GM12878 (cell line): ENCODE measurements at places on chromosomes 5 and 9.

GRCh38 chr5:160278343-160278742 lies 34.0 kb downstream of the CCNJL start:
- DNase-seq, result no peak

DNA sequence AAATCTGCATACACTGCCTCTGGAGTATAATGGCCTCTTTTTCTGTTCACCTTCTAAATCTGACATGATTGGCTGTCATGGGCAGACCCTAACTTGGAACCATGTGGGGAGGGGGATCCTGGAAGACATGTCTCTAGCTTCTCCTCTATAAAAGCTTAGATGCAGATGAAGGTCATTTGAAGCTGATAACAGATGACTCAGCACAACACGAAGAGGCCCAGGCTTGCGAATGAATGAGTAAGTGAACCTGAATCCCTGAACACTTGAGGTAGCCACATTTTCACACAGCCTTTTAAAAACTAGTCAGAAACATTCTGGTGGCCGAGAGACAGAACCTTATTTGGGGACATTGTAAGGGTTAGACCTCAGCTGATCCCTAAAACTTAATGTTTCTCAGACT lies 282.6 kb downstream of the ELAVL2 start:
- DNase-seq, result no peak

- no peak for DNase-seq
These were observed 182.8 kb downstream of the MCTP1 start for GRCh38 chr5:95102080-95102479.

- no peak for DNase-seq
These were observed 59.9 kb downstream of the TMEM252 start for GRCh38 chr9:68480807-68481206.

- DNase-seq, result no peak
These were observed 16.1 kb downstream of the IFNE start for GRCh38 chr9:21465859-21466518.

DNA sequence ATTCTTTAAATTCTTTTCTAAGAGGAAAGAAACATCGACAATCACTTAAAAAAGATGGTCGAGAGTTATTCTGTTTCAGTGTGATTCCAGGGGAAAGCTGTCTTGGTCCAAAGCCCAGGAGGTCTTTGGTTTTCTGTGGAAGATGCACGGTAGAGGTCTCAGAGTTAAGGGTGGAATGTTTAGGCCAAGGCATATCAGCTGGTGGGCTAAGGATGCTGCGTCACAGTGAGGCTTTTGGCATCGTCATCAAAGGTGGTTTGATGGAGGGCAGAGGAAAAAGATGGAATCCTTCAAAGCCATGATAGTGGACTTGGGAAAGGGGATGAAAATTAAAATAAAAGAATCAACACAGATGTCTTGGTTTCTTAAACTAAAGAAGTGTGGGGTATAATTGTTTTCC lies 137.3 kb upstream of the ANKH start:
- DNase-seq, result no peak

- no peak for DNase-seq
These were observed 53.3 kb upstream of the ZBED3 start for GRCh38 chr5:77140350-77140749.

GRCh38 chr9:121135642-121136041 lies 60.9 kb downstream of the CNTRL start:
- DNase-seq, result no peak

GRCh38 chr9:111481885-111482636 lies 2.1 kb downstream of the ECPAS start:
- no peak for DNase-seq

- DNase-seq, result no peak
These were observed 85.4 kb upstream of the MIER3 start for GRCh38 chr5:57037355-57037754.

- DNase-seq, result no peak
These were observed 116.5 kb downstream of the CPLANE1 start for GRCh38 chr5:37132646-37133045.

GRCh38 chr9:16010221-16010620 lies 457.4 kb downstream of the CCDC171 start:
- DNase-seq, result no peak

DNA sequence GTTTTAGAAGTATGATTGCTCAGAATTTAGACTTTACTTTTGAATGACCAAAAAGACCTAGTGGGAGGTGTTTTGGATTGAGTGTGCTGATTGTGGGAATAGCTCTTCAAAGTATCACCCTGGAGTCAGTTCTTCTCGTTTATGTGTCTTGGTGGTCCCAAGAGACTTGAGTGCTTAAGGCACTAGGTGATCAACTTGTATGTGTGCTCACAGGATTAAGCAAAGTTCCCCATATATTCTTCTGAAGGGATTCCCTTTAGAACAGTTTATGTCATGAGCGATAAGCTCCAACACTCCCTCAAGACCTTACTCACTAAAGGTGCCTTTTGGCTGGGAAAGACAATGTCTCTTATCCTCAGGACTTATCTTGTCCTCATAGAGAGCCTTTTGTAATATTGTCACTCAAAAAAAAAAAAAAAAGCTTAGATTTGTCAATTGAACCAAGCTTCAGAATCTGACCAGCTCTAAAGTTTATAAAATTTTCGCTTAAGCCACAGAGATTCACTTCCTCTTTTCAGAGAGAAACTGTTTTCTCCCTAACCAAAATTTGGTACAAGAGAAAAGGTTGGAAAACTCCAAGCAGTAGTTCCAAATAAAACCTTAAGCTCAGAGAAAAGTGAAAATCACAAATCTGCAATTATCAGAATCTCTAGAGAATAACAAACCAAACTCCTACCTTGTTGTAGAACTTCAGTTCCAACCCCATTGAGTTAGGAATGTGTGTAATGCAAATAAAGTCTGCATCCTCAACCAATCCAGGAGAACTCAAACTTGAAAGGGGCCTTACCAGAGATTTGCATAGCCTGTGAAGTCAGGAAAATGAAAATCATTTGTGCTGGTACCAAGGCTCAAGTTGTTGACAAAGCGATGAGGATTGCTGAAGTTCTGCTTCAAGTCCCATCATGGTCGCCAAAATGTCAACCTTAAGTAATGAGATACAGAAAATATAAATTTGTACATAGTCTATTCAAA lies 40.0 kb upstream of the PDZD2 start:
- DNase-seq, result no peak

- DNase-seq, result no peak
These were observed 6.8 kb upstream of the IRX4 start for GRCh38 chr5:1889321-1890065.

- no peak for DNase-seq
These were observed 23.3 kb downstream of the CFAP90 start for GRCh38 chr5:7827610-7828009.

DNA sequence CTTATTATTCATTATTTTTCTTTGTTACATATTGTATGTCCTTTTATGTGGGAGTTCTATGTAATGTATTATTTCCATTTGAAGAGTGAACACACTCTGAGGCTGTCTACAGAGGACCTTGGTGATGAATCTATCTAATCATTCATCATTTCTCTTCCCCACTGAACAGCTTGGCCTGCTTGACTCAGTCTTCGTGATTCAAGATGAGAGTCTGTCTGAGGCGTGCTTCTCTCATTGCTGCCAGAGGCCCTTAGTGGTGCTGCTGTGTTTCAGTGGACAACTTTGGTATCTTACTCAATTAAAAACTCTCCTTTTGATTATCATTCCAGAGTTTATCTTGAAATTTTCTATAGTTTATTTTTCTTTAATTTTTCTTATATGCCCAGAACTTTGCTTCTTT lies 318.1 kb upstream of the DAB2 start:
- DNase-seq, result no peak

DNA sequence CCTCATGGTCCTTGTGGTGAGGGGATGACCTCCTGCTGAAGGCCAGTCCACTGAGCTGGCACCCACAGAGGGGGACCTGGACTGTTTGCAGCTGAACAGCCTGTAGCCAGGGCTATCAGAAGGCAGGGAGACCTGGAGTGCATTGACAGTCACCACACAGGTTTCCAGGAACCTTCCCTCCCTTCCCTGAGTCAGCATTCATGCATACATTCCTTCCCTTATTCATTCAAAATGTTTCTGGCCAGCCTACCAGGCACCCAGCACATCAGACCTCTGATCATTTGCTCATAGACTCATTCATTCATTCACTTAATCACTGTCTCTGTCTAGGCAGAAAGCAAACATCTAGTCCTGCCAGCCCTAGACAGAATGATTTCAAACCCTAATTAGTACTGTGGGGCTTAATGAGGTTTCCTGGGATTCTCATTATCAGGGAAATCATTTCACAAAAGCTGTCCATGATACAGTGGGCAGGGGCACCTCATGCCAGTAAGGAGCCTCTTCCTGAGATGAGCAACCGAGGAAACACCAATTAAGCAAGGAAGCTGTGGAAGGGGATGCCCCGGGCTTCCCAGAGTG lies 110.1 kb upstream of the PPP1R26 start:
- DNase-seq, result no peak

GRCh38 chr5:178449163-178450070 lies 140.8 kb downstream of the COL23A1 start:
- no peak for DNase-seq

DNA sequence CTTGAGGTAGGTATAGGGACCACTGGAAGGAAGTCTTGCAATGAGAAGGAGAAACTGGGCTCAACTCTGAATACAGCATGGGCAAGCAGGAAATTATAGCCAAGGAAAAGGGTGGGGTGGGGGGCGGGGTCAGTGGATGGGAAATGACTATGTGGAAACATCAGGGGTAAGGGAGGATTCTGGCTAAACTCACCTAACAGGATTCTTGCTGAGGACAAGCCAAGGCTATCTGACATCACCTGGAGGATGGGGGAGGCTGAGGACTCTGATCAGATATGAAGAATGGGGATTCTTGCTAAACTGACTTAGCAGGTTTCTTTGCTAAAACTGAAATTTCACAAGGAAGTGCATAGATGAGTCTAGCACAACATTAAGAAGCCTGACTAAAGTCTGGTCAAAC lies 40.8 kb downstream of the CTSL start:
- DNase-seq, result no peak

GRCh38 chr5:41252036-41252435 lies 38.7 kb upstream of the C6 start:
- DNase-seq, result no peak

DNA sequence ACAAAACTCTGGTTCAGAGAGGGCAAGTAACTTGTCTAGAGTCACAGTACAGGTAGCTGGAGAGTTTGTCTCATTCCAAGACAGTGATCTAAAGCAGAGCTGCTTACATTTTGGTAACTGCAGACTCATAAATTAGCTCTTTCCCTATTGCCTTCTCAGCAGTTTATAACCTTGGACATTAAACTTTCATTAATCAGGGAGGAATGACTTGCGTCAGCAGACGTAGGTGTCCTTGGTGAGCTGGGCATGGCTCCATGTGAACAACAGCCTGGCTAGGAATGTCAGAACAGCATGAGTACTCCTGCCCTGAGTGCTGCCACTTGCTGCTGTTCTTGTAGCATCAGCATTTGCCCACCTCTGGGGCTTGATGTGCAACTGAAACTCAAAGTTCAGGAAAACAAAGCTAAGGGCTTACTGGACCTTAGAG lies 2.2 kb upstream of the ALDOB start:
- no peak for DNase-seq

DNA sequence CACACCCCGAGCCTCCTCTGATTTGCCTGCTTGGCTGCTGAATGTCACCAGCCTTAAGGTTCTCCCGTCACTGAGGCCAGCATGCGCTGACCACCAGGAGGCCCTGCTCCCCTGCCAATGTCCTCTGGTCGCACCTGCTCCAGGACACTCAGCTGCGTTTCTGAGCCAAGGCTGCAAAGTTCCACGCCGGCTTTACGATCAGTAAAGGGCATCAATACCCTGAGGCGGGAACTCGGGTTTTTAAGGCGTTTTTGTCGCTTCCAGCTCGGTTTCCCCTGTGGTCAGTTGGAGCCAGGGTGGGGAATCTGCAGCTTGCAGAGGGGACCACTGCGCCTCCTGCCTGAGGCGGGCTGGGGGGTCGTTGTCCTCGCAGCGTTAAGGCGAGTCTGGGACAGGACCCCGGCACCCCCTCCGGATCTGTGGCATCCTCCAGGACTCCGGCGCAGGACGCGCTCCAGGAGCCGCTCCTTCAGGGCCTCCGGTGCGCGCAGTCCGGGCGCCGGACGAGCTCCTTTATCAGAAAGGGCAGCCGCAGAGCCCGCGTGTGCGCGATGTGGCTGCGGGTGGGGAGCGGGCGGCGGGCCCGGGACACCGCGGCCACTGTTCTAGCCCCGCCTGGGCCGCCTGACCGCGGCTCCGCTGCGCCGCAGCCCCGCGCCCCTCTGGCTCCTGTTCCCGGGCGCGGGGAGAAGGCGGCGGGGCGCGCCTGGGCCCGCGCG lies 24.1 kb upstream of the FLT4 start:
- DNase-seq, result no peak

- DNase-seq, result no peak
These were observed 49.8 kb downstream of the EBF1 start for GRCh38 chr5:159049844-159050315.

DNA sequence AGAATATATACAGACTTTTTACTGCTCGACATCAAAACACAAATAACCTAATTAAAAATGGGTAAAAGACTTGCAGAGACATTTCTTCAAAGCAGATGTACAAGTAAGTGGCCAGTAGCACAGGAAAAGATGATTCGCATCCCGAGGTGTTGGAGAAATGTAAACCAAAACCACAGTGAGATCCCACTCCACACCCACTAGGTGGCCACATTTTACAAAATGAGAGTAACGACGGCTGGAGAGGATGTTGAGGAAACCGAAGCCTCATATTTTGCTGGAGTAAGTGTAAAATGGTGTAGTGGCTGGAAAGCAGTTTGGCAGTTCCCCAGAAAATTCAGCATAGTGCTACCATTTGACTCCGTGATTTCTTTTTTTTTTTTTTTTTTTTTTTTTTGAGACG lies 21.3 kb upstream of the GBGT1 start:
- DNase-seq, result no peak

- DNase-seq, result no peak
These were observed 216.5 kb downstream of the PDZD2 start for GRCh38 chr5:31855134-31856040.

- DNase-seq, result no peak
These were observed 945 bp downstream of the ANKDD1B start for GRCh38 chr5:75612226-75612569.

DNA sequence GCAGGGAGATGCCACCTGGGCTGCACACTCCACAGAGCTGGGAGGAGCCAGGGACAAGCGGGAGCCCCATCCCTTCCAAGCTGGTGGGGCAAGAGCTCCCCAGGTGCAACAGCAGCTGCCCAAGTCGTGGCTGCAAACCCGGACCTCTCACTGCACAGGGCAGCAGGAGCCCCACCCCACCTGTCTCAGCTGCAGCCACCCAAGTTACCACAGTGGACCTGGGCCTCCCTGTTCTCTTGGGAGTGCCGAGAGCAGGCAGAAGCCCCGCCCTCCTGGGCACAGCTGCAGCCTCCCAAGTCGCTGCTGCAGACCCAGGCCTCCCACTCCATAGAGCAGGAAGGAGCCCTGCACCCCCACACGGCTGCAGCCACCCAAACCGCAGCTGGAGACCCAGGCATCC lies 374.1 kb upstream of the ACO1 start:
- DNase-seq, result no peak

- no peak for DNase-seq
These were observed 1342.8 kb upstream of the WWC1 start for GRCh38 chr5:166948679-166949078.
